ENCODE measurements at places on chromosomes 5 and 9.

DNA sequence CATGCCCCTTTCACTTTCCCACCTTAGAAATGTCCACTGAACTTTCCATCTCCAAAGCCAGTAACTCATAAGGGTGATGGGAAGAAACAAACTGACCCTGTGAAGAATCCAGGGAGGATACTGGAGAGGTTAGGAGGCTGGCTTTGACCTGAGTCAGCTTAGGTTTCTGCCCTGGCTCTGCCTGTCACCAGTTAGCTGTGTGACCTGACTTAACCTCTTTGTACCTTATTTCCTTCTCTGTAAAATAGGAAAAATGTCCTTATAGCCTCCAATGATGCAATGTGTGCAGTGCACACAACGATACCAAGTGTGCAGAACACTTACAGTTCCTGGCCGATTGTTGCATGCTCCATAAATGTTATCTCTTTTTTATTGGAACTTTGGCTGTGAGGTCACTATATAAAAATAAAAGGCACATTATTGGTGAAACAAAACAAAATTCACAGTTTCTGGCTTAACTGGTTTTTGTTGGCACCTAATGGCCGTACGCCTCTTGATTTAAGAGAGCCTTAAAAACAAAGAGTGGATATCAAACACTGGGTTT, 37.8 kb downstream of the GABRP start:
- DNase-seq = no peak

- no peak for DNase-seq
Measured at GRCh38 chr9:81394881-81395675, 294.3 kb downstream of the TLE1 start.

- DNase-seq = no peak
Measured at GRCh38 chr5:51033215-51033614, 350.0 kb upstream of the ISL1 start.

DNA sequence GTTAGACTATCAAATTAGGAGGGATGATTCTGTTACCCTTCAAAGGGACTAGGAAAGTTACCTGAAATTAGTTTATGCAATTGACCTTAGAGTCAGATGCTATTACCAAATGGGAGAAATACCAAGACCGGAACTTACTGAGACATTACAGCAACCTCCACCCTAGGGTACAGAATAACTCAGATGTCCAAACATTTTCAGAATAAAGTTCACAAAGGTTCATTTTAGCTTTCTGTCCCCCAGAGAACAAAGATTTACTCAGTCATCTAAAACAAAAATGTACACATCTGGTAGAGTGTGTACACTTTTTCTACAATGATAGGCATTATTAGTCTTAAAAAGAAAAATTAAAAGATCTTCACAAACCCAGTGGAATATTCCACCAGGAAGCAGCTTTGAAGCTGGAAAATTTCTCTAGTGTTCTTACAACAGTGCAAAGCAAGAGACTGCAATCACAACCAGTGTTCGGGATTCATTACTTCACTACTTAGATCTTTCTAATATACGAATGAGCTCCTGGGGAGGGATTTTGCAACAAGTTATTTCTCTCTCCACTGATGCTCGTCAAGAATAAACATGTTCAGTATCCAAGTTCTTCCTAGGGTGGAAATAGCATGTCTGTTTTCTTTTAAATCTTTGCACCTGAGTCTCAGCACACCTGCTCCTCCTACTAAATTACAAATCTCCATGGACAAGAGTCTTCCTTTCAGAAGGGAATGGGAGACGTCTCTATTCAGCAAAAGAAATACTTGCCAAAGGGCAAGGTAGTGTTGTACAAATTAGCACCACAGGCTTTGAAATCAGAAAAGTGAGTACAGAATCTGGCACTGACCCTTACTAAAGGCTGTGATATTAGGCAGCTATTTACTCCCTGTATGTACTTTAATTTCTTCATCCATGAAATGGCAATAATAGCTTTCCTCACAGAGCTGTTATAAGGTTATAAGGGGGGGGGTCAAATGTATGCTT, 8.8 kb downstream of the ETF1 start:
- no peak for DNase-seq

DNA sequence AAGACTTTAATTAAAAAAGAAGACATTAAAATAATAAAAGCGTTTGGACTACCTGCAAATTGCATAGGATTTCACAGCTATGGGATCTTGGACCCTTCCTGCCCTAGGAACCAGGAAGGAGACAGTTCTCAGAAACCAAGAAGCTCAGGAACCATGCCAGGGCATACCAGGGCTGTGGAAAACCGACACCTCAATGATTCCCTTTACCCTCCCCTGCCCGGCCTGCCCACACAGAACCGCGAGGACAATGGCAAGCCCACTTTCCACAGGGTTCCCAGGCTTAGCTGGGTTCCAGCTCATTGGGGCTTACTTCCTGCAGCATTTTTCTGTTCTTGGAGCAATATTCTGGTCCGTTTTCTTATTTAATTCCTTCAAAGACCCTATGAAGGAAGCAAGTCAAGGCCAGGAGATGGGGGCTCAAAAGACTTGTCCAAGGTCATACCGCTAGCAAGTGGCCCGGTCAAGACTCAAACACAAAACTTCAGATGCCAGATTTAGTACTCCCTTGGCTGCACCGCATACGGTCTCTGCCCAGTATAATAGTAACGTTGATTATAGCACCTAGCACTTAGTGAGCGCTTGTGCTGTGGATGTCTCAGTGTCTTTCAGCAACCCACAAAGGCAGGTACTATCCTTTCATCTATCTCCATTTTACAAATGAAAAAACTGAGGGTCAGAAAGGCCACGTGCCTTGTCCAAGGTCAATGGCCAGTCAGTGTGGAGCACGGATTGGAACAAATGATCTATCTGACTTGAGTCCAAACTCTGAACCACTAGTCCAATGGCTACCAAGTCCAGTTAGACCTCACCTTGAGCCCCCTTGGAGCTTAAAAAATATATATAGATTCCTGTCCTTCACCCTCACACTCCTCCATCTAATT, 6.8 kb downstream of the FAT2 start:
- no peak for DNase-seq

- DNase-seq = no peak
Measured at GRCh38 chr5:27266184-27266583, 227.8 kb upstream of the CDH9 start.

DNA sequence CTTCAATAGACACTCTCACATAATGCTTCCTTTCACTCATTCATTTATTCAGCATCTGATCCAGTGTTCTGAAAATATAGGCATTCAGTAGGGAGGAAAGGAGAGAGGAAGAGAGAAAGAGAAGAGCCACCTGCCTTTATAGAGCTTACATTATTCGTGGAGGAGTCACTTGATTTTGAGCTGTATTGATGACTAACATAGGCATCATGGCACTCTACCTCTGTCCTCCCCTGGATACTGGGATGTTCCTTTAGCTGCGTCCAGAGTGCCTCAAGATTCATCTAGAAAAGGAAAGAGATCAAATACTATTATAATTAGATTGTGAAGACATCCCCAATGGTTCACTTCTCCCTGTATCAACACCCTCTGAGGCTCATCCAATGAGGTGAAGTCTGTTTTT, 345.1 kb downstream of the SPATA31D1 start:
- no peak for DNase-seq

GRCh38 chr5:134577022-134577795, 51.7 kb downstream of the JADE2 start:
- no peak for DNase-seq

DNA sequence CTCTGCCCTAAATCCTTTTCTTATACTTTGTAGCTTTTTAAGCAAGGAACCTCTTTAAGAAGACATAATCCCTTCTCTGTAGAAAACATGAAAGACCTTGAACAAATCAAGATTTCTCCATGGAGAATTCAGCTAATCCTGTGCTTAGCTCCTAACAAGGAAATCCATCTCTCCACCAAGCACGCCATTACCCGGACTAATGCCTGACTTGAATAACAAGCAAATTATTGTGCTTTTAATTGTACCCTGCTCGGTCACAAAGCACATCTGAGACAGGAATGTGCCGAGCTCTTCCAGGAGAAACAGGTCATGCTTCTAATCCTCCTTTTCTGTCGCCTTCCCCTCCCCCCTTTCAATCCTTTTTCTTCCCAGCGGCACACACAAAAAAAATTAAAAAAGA, 141.3 kb downstream of the PSAT1 start:
- no peak for DNase-seq

Measured in vagina (tissue), 2 donors.